ENCODE measurements at places on chromosomes 2 and 18. TPM values are rescaled to one million over a fixed set of nuclear protein-coding genes. Genes with fewer than 3 reads are reported as not detected.

The TMEM214 gene
- total RNA-seq = 79.6 TPM

The GCKR gene
- 26.8 TPM for total RNA-seq

The SERPINB10 gene
- total RNA-seq = not detected

The ALK gene
- not detected for total RNA-seq

The GREB1 gene
- 0.54 TPM for total RNA-seq

The CHRNA1 gene
- not detected for total RNA-seq

The CNTNAP5 gene
- total RNA-seq = not detected

The BCL11A gene
- total RNA-seq = 8.1 TPM

The MEIS1 gene
- total RNA-seq = 11.5 TPM

The CXCR1 gene
- not detected for total RNA-seq

The SLC9A4 gene
- total RNA-seq = 0.12 TPM

The CCDC195 gene
- total RNA-seq = not detected

The KATNAL2 gene
- 7.6 TPM for total RNA-seq

The RAB27B gene
- 38.3 TPM for total RNA-seq

The RIT2 gene
- not detected for total RNA-seq

The ACVR1C gene
- 0.99 TPM for total RNA-seq

The CHMP1B gene
- 47.2 TPM for total RNA-seq

The COL3A1 gene
- total RNA-seq = not detected

The TMEM237 gene
- total RNA-seq = 27.1 TPM

The ETAA1 gene
- 12.2 TPM for total RNA-seq

The DRC1 gene
- not detected for total RNA-seq

The FBXO15 gene
- 1.5 TPM for total RNA-seq

The PUM2 gene
- 96.8 TPM for total RNA-seq

The LRRTM4 gene
- not detected for total RNA-seq

The UBXN2A gene
- 12.8 TPM for total RNA-seq

The MC5R gene
- not detected for total RNA-seq

The ANKRD30BL gene
- not detected for total RNA-seq

The PLGLB2 gene
- total RNA-seq = 1.7 TPM

The LRRC30 gene
- total RNA-seq = not detected

The OTX1 gene
- total RNA-seq = 7.1 TPM

The DNAH6 gene
- total RNA-seq = 1.3 TPM

The CSRNP3 gene
- total RNA-seq = 0.86 TPM

The ORC4 gene
- total RNA-seq = 59.2 TPM

The MYO7B gene
- 0.39 TPM for total RNA-seq

The TMEM247 gene
- total RNA-seq = not detected

The DSG1 gene
- total RNA-seq = not detected

The GKN2 gene
- total RNA-seq = not detected

The IMPA2 gene
- total RNA-seq = 30.9 TPM

The HOXD10 gene
- total RNA-seq = not detected

The FAM110C gene
- total RNA-seq = 17.9 TPM

The PRKD3 gene
- total RNA-seq = 33.4 TPM

The GALNT13 gene
- not detected for total RNA-seq

The KIF5C gene
- total RNA-seq = 2.9 TPM

The ZNF516 gene
- total RNA-seq = 41.6 TPM

The LRP1B gene
- total RNA-seq = 0.05 TPM

The GTF2A1L gene
- not detected for total RNA-seq

The NR4A2 gene
- total RNA-seq = 4.9 TPM

The RPS27A gene
- total RNA-seq = 747 TPM

The AGAP1 gene
- 63.8 TPM for total RNA-seq

The USP34 gene
- total RNA-seq = 94.7 TPM

The GPR45 gene
- total RNA-seq = not detected

The LIMS4 gene
- total RNA-seq = not detected

The IL36A gene
- total RNA-seq = not detected

The ATG16L1 gene
- 45.0 TPM for total RNA-seq

The DPYSL5 gene
- not detected for total RNA-seq

The VIL1 gene
- 9.0 TPM for total RNA-seq

The TUBA4B gene
- not detected for total RNA-seq

The ANKRD53 gene
- total RNA-seq = not detected

The SAG gene
- not detected for total RNA-seq

The PRSS56 gene
- total RNA-seq = not detected

Data from Calu3 (cell line).